ENCODE measurements at places on chromosomes 5 and 9.

DNA sequence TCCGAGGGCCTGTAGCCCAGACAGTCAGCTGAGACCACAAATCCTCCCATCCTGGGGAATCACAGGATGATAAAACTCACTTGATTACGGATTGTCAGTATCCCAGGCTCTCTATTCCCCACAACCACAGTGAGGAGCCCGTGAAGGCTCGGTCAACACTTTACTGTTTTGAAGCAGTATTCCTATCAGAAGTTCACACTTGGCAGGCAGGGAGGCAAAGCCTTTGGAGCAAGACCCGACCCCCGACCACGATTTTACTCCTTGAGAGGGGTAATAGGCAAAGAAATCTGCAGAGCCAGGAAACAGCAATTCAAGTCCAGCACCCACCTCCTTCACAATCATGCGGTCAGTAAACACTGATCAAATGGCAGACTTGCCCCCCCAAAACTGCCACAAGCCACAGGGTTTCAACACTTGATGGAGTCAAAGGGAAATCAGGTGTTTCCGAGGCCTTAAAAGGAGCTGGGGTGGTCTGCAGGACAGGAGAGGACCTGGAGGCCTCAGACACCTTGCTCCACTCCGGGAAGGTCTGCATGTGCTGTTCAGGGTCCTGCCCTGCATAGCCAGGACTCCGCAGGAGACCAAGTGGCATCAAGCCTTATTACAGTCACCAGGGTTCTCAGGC lies 25.2 kb downstream of the BICD2 start:
- DNase-seq, result no peak

- DNase-seq, result no peak
Observed at GRCh38 chr9:26371236-26371635, 521.4 kb downstream of the CAAP1 start.

DNA sequence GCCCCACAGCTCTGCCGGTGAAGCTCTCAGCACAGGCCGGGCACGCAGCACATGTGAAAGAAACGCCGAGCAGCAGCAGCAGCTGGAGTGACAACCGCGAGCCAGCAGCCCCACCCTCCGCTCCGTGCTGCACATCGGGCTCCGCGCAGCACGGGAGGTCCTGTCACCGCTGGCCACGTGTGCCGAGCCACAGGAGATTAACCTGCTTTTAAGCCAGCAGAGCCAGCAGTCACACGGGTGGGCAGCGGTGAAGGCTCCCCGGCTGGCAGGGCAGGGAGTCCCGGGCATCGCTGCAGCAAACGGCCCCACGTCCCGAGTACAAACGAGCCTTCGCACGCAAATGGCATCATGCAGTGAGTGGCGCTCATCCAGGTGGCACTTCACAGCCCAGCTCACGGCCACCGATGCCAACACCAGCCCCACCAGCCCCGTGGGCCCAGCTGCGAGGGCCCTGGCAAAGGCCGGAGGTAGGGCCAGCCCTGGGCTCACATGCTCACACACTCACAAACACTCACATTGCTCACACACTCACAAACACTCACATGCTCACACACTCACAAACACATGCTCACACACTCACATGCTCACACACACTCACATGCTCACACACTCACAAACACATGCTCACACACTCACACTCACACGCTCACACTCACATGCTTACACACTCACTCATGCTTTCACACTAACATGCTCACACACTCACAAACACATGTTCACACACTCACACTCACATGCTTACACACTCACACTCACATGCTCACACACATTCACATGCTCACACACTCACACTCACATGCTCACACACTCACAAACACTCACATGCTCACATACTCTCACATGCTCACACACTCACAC lies 11.1 kb downstream of the CCDC187 start:
- DNase-seq, result no peak

GRCh38 chr9:133448487-133448972 lies 11.2 kb upstream of the CACFD1 start:
- DNase-seq, result no peak

DNA sequence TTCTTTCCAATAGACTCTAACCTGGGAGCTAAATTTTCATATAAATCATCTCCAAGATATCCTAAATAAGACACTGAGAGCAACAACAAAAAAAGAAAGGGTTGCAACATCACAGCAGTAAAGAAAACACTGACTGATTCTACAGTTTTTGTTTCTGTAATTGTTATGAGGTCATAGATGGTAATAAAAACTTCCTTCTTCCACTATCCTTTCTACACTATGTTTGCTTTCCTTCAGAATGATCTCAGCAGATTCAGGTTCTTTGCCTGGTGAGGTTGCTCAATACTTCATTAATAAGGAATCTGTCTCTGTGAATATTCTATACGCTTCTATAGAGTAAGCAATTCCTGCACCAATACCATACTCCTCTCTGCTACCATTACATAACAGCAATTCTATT lies 835.6 kb upstream of the GRAMD2B start:
- DNase-seq, result no peak

GRCh38 chr9:20898885-20899554 lies 132.4 kb downstream of the HACD4 start:
- no peak for DNase-seq

- DNase-seq, result no peak
Observed at GRCh38 chr5:16983972-16984371, 47.9 kb upstream of the MYO10 start.

GRCh38 chr5:91228188-91228587 lies 154.9 kb downstream of the ARRDC3 start:
- no peak for DNase-seq

- DNase-seq, result no peak
Observed at GRCh38 chr9:108212184-108212583, 643.6 kb downstream of the ACTL7B start.

DNA sequence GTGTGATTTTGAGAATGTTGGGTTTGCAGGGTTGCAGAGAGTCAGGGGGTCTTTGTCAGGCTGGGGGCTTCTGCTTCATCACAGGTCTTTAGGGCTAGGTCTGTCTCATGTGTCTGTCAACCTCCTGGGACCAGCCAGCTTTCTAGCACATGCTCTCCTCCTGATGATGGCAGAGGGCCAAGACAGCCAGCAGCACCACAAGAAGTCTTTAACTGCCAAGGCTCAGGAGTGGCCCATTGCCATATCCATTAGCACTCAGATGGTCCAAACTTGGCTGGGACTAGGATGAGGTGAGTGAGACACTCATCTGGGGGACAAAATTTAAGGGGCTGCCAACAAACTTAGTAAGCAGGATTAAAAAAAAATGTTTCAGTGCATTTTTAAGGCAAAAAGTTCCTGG lies 384.2 kb upstream of the CDH10 start:
- DNase-seq, result peak; percentile 46

DNA sequence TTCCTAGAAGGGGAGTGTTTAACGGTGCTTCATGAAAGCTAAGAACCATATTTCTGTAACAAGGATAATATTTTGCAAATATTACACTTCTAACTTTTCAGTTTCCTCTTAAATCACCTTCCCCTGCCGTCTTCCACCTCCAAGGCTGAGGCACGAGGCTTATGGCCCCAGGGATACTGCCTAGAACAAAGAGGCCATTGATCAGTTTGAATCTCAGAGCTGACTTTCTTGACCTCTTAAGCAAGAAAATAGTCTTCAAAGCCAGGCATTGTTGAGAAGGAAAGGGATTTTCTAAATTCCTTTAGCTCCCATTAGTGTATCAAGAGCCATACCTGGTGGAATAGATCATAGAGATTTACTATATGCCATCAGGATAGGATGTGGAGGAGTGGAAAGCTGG lies 566.2 kb downstream of the BNC2 start:
- no peak for DNase-seq

GRCh38 chr5:167244583-167244982 lies 1046.9 kb upstream of the WWC1 start:
- DNase-seq, result no peak

DNA sequence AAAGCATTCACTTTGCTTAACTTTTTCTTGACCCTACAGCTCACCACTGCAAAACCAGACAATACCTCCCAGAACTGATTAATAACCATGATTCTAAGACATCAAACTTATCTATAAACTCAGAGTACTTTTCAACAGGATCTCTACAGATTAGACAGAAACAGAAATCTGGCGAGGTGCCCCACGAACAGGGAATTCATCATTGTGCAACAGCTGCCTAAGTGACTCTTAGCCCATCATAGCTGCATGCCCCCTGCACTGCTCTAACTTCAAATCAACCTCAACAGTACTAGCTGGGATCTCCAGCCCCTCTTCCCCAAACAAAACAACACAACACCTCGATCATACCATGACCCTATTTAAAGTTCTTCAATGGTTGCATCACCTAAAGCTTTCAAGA lies 16.1 kb upstream of the COL23A1 start:
- no peak for DNase-seq

GRCh38 chr5:131104169-131104808 lies 60.8 kb downstream of the HINT1 start:
- DNase-seq, result no peak

DNA sequence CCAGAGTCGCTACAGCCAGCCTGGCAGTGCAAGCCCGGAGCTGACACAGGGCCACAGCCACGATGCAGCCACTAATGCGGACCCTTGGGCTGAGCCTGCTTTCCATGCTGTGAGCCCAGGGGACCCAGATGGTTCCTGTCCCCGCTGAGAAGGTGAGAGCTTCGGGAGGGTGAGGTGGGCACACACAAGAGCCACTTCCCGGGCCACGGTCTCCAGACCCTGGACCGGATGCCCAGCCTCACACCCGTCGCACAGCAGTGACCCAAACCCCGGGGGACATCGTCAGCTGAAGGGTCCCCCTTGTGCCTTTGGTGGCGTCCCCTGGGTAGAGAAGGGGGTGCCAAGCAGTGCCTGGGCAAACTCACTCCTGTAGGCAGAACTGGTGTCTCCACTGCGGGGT lies 13.4 kb downstream of the PAEP start:
- no peak for DNase-seq

DNA sequence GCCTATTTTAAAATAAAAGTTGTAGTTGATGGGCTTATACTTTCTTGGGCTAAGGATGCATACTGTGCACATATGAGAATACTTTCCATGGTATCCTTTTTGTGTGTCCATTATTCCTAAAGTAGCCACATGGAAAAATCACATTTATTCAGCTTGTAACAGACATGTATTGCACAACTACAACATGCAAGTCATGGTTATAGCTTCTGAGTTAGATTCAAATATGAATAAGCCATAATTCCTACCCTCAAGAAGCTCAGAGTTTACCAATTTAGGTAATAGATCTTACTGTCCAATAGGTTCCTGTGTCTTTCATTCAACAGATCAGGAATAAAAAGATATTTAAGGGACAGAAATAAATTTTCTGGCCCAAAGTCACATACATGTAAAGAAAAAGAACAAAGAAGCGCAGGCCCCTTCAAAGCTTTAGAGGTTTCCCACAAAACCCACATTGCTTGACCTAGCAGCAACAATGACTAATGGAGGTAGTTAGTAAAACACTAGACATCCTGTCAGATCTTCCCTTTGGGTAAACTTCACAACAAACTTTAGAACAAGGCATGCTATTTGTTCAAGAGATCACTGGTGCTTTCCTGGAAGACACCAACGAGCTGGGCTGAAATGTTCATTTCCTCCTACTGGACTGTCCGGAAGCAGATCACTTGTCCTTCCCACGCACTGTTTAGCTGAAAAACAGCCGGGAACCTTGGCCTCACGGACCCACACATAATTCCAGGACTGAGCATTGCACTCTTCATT lies 78.4 kb upstream of the ITGA1 start:
- no peak for DNase-seq

- DNase-seq, result peak; percentile 20
Observed at GRCh38 chr9:69421908-69422801, 97.1 kb downstream of the ENTREP1 start.

- DNase-seq, result no peak
Observed at GRCh38 chr5:5011151-5011550, 129.0 kb upstream of the ADAMTS16 start.

DNA sequence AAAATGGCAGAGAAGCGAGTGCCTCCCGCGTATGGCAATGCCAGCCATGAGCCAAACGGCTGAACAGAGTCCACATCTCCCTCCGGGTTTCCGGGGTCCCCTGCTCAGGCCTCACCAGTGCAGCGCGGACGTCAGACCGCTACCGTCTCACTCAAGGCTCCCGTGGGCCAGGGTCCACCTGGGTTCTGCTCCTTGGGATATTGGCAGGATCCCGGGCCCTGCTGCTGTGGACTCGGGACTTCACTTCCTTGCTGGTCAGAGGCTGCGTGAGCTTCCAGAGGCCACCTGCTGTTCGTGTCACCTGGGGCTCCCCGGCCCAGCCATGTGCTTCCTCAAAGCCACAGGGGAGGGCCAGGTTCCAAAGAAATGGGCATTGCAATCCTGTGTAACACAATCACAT lies 38.4 kb upstream of the CLPTM1L start:
- DNase-seq, result no peak

GRCh38 chr5:157197086-157197485 lies 16.4 kb downstream of the ITK start:
- DNase-seq, result no peak

- no peak for DNase-seq
Observed at GRCh38 chr5:167557359-167557758, 734.1 kb upstream of the WWC1 start.

DNA sequence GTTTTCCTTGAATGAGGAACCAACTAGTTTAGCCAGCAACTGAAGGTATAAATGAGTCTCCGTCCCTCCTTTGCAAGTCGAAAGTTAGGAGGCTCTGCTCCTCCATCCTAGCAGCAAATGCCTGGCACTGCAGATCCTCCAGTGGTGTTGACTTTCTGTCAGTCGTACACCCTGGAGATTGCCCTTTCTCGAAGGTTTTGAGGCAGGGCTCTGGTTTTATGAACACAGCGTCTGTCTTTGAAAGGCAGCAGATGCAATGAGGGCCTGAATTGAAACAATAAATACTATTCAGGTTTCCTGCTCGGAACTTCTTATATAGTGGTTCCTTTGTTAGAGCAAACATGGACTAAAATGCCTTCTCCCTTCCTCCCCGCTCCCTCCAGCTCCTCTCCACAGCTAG lies 284.0 kb downstream of the TMEM38B start:
- peak; percentile 41 for DNase-seq

- DNase-seq, result no peak
Observed at GRCh38 chr5:124752854-124753720, 6.6 kb upstream of the ZNF608 start.

DNA sequence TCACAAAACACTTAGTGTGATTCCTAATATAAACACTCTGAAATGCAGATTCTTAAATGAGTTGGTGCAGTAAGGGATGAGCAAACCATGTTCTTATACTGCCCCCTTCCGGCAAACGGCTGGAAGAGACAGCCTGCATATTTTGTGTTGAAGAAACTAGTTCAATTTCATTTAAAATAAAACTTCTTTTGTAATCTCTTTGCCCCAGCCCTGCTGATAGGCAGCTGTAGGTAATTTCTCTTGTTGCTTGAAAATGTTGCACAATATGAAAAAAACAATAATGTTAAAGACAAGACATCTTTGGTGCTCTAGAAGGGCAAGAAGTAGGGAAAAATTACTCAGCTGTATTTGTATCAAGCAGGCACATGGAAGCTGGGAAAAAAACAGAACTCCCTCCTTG lies 89.7 kb upstream of the CCNG1 start:
- DNase-seq, result no peak

Measured in C1 segment of cervical spinal cord (tissue), 14 donors.